ENCODE measurements at places on chromosomes 1 and 21.
A peak's percentile ranks its signal among the peaks of the same experiment; 100 is the strongest.

GRCh38 chr1:246121533-246121932 lies 385.5 kb downstream of the SMYD3 start:
- peak; percentile 30 for DNase-seq

GRCh38 chr1:147270721-147271120 lies 28.2 kb downstream of the CHD1L start:
- no peak for DNase-seq

GRCh38 chr1:246772686-246773085 lies 48.5 kb downstream of the SCCPDH start:
- no peak for DNase-seq

- DNase-seq, result peak; percentile 63
These were observed 1.4 kb downstream of the PEAR1 start for GRCh38 chr1:156894711-156895454.

GRCh38 chr1:194293851-194294405 lies 1107.5 kb upstream of the B3GALT2 start:
- DNase-seq, result no peak

GRCh38 chr1:119933397-119933796 lies 37.1 kb upstream of the ADAM30 start:
- no peak for DNase-seq

- no peak for DNase-seq
These were observed 13.4 kb downstream of the TMEM63A start for GRCh38 chr1:225868631-225869330.

DNA sequence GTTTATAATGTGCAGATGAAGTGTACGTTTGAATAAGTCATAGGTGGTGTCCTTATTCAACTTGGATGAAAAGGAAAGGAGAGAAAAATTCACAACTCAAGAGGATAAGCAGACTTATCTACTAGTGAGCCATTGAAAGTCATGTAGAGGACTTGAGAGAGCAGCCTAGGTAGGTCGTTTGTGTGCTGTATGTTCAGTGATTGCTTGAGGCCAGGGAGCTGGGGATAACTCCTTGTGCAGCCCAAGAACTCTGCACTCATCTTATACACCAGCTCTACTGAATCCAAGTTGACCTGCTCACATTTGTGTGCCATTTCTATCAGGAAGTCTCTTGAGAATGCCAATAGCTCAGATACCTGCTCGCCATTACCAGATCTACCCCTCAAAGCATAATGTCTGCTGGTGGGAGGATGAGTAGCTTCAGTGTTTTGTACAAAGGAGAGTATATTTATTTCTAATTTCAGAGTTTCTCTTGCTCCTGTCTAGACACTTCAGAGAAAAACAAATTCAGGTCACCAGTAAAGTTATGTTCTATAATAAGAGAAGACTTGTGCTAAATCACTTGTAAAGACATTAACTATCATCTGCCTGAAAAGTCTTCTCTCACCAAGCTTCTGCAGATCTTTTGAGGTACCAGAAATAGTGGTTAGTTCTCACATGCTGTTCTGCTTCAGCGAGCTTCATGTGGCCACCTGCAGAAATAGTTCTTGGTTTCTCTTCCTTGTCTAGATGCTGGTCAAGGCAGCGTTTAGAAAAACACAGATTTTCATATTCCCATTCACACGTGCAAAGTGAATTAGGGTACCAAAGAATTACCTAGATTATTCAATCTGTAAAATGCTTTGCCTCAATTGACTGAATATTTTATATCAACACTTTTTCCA lies 10.8 kb downstream of the S1PR1 start:
- DNase-seq, result no peak

DNA sequence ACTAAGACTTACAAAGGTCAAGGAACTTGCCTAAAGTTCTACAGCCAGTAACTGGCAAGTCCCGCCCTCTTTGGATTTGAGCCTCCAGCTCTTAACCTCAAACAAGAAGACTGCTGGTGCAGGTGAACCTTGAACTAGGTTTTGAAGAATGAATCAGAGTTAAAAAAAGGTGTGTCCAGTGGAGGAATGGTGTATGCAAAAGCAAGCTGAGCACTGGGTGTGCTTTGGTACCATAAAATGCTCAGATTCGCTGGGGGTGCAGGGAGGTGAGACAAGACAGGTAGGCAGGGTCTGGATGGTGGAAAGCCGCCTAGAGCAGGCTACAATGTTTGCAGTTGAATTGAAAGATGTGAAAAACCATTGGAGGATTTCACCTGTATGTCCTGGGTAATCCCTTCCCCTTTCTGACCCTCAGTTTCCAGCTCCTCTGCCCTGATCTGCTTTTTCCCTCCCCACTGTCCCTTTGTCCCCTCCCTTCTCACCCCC lies 39.8 kb downstream of the FOXD2 start:
- no peak for DNase-seq

DNA sequence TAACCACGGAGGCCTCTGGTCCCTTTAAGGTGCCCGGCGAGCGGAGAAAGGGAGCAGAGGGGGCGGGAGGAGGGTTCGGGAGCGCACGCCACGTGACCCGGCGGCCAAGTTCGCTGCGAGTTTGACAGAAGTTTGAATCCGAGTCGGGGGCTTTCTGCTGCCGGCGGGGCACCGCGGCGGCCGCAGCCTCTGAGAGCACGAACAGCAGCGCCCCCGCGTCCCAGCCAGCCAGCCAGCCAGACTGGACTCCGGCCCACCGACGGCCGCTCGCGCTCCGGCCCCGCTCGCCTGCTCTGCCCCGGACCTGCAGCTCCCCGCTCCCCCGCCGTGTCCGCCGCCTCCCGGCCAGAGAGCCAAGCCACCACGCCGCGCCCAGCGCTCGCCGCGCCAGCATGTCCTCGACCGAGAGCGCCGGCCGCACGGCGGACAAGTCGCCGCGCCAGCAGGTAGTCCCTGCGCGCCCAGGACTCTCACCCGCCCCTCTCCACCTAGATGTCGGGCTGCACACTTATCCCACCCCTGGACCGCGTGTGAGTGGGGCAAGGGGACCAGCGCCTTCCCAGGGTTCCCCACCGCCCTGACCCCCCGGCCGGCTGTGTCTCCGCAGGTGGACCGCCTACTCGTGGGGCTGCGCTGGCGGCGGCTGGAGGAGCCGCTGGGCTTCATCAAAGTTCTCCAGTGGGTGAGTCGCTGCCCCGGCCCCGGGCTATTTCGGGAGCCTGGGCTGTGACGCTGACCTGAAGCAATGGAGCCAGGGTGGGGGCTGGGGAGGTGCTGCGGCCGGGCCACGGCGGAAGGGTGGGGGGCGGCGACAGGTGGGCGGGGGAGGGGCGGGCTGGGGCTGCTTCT lies at the start of gene SYPL2:
SYPL2 (plus strand) TSS at position 95 of the 849 bp plus-strand sequence; CDS start at position 393, 298 bp downstream.
- DNase-seq, result no peak

DNA sequence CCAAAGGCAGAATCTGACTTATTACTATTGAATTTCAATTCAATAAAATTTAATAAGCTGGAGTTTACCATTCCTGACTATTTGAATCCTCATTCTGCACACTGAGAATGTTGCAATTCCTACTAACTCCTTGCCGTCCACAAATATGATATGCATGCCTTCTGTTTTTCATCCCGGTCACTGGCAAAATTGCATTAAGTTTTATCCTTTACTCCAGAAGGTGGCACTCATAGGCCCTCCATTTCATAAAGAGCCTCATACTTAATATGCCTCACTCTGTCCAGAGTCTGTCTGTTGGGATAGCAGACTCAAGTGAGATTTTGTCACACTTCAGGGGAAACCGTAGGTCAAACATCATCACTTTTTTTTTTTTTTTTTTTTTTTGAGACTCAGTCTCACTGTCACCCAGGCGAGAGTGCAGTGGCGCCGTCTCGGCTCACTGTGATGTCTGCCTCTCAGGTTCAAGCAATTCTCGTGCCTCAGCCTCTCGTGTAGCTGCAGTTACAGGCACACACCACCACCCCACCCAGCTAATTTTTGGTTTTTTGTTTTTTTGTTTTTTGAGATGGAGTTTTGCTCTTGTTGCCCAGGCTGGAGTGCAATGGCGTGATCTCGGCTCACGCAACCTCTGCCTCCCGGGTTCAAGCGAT lies 27.3 kb downstream of the F11R start:
- DNase-seq, result peak; percentile 80

DNA sequence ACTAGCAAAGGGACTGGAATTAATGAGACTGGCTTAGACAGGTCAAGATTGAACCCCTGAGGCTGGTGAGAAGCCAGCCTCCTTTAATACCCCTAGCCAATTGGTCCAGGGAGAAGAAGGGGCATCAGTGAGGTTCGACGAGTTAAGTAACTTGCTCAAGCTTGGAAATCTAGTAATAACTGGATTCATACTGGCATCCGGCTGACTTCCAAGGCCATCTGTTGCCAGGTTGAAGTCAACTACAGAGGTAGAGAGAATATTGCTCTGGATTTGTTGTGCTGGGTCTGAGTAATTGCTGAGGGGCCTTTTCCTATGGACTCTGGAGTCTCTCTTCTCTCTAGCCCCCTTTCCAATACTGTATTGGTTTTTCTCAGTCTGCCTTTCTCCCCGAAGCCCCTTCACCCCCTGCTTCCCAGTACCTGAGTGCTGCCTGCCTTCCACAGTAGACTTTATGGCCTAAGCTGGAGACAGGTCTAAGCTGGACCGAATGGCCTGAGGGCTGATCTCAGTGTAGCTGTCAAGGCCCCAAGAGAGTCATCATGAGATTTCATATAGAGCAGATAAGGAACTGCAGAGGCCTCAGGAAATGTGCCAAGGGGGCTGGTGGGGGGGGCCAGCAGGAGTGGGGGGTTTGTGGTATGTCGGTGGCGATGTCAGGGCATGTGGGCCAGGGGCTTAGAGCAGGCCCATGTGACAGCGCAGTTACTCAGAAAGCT lies 42.4 kb upstream of the IL19 start:
- DNase-seq, result no peak

DNA sequence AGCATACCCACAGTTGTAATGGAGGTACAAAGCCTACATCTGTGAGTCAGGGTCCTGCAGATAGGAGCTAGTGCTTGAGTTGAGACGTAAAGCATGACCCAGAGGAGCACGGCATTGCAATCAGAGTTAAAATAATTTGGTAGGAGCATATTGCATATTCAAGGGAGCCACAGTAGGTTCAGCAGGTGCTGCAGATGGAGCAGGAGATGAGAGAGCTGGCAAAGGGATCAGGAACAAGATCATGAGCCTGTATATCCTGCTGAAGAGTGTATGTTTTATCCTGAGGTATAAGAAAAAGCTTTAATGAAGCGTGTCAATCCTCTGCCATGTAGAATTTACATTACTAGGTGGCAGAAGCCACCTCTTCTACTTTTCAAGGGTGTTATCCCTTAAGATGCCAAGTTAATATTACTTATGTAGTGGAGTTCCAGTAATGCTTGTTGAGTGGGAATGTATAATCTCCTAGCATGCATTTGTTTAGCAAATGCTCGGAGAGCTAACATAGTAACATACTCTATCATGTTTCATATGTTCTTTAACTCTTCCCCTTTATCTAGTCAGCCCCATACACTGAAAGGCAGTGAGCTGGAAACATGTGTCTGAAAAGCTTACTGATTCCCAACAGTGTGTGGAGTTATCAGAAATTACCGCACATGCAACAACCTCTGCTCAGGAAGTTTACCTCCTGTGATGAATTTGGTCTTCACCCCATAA lies 300.3 kb downstream of the GRIK1 start:
- DNase-seq, result no peak

DNA sequence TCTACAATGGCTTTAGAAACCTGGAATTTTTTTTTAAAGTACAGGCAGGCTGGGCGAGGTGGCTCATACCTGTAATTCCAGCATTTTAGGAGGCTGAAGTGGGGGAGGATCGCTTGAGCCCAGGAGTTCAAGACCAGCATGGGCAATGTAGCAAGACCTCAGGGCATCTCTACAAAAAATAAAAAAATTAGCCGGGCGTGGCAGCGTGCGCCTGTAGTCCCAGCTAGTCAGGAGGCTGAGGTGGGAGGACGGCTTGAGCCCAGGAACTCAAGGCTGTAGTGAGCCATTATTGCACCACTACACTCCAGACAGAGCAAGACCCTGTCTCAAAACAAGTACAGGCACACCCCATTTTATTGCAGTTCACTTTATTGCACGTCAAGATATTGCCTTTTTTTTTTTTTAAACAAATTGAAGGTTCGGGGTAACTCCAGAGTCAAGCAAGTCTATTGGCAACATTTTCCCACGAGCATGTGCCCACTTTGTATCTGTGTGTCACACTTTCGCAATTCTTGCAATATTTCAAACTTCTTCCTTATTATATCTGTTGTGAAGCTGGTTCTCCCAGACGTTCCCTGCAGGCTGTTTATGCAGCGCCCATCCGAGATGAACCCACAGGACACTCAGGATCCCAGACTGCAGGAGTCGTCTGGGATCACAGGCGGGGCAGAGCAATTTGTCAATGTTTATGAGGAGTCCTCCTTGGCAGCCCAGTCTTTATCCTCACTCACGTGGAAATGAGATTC lies 4.7 kb downstream of the HES2 start:
- DNase-seq, result no peak

- no peak for DNase-seq
These were observed 2.1 kb downstream of the SAMD11 start for GRCh38 chr1:925561-926421.

GRCh38 chr1:99264201-99265021 lies at the start of gene PLPPR4:
PLPPR4 (plus strand) TSS chr1:99264492; CDS start chr1:99264594, 102 bp downstream.
- peak; percentile 30 for DNase-seq

DNA sequence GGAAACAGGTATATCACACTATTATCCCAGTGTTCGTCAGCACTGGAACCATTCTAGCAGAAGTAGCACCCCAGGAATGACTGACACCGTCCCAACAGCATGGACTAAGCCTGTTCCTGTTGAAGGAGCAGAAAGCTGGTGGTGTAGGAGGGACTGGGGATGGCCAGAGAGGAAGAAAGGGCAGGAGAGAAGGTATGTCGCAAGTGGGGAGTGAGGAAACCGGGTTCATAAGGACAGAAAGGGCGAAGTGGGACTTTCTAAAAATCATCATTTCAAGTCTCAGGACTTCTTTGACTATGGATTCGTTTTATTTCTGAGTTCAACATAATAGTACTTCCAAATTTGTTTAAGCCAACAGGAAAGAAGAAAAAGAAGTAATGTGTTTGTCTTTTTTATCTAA lies 19.7 kb upstream of the MX1 start:
- DNase-seq, result no peak

DNA sequence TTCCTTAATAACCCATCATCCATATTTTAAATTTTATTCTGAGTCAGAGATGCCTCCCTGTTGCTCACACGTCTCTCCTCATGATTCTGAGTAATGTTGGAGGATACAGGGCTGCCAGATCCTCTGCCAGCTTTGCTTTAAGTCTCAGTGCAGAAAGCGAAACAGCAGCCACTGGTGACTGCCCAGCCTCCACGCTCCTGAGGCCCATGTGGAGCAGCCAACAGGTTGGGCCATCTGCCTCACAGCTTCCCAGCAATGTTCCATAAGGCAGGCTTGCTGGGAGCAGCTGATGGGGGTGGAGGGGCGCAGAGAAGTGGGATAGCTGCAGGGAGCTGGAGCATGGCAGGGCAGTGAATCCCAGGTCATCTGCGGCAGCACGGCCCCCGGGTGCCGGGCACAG lies 104.2 kb downstream of the IGSF21 start:
- DNase-seq, result no peak
